COR-L47 (cell line): ENCODE measurements at places on chromosomes 6 and 20.

- no peak for DNase-seq
Observed at GRCh38 chr6:24922170-24922569, 13.6 kb downstream of the RIPOR2 start.

DNA sequence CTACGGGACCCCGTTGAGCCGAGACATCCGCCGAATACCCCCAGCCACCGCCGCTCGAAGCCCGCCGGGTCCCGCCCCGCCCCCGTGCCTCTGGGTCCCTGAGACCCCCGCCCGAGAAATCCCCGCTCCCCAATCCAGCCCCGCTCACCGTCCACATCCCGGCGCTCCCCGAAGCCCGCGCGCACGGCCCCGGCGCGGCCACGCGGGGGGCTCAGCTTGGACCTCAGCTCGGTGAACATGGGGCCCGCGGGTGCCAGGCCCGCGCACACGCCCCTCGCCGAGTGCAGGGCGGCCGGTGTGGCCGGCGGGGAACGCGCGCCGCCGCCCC is 249 bp downstream of the SAMD10 start:
- no peak for DNase-seq

GRCh38 chr6:32148289-32149091 is 3.2 kb downstream of the PRRT1 start:
- DNase-seq, result no peak

GRCh38 chr6:137754366-137754765 is 112.7 kb upstream of the TNFAIP3 start:
- no peak for DNase-seq

DNA sequence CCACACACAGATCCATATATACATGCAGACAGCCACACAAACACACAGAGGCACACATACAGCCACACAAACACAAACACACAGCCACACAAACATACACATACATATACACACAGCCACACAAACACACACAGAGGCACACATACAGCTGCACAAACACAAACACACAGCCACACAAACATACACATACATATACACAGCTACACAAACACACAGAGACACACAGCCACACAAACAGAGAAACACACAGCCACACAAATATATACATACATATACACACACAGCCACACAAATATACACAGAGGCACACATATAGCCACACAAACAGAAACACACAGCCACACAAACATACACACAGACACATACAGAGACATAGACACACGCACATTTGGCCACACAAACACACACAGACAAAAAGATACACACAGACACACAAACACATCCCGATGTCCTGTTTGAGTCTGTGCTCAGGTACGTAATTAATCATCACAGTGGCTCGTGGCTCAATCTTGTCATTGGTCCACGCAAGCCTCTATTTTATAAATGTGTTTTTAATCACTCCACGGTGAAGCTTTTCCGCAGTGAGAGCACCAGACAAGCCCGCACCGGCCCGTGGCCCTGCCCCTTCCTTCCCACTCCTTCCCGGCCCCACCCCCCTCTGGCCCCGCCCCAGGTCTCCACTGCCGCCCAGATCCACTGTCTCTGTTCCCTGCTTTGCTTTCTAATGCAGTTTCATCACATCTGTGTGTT is 135.3 kb downstream of the CDH4 start:
- no peak for DNase-seq

GRCh38 chr6:160137989-160138835 is 16.6 kb downstream of the SLC22A1 start:
- peak; percentile 1 for DNase-seq

DNA sequence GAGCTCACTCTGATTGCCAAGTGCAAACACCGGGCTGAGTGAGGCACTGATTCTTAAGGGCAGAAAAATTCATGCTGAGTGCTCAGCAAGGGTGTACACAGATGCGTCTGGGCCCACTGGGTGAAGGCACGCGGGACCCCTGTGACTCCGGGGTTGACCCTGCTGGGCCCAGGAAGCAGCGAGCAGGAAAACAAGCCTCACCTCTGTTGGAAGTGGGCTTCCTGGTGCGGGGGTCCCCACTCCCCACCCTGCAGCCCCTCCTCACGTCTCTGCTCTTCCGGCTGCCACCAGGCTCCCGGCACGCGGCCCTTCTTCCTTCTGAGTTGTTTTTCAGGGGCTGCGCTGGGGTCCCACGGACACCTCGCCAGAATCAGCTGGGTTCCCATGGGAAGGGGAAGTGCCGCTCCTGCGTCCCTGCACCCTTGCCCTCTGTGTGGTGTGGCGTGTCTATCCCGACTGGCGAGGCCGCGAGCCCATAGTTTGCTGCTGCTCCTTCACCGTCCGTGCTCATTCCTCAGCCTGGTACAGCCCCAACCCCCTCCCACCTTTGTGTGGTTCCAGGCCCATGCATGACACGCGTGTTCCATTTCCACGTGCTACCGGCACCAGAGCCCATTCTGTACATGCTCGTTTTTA is 80.6 kb upstream of the BHLHE23 start:
- no peak for DNase-seq

- DNase-seq, result no peak
Observed at GRCh38 chr6:32085759-32086459, 23.2 kb downstream of the TNXB start.

DNA sequence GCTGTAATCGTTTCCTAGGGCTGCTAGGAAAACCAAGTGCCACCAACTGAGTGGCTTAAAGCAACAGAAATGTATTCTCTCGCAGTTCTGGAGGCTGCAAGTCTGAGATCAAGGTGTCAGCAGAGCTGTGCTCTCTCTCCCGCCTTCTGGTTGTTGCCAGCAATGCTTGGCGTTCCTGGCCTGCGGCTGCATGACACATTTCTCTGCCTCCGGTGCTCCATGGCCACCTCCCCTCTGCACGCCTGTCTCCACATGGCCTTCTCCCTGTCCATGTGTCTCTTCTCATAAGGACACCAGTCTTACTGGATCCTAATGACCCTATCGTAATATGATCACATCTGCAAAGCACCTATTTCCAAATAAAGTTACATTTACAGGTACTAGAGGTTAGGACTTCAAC is 91.7 kb upstream of the AKAP12 start:
- no peak for DNase-seq
